GM12878 (cell line): ENCODE measurements at places on chromosomes 3 and 15. TPM values are rescaled to one million over a fixed set of nuclear protein-coding genes. Genes with fewer than 3 reads are reported as not detected.
A peak's percentile ranks its signal among the peaks of the same experiment; 100 is the strongest.

DNA sequence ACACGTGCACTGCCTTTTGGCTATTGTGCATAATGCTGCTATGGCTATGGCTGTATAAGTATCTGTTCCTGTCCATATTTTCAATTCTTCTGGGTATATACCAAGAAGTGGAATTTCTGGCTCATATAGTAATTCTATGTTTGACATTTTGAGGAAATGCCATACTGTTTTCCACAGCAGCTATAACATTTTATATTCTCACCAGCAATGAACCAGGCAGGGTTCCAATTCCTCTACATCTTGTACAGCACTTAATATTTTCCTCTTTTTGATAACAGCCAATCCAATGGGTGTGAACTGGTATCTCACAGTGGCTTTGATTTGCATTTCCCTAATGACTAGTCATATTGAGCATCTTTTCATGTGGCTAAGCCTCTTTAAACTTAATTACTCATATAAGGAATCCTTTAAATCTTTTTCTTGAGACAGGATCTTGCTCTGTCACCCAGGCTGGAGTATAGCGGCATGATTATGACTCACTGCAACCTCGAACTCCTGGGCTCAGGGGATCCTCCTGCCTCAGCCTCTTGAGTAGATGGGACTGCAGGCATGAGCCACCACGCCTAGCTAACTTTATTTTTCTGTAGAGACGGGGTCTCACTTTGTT lies 38.1 kb upstream of the IGDCC4 start:
- DNase-seq, result no peak

DNA sequence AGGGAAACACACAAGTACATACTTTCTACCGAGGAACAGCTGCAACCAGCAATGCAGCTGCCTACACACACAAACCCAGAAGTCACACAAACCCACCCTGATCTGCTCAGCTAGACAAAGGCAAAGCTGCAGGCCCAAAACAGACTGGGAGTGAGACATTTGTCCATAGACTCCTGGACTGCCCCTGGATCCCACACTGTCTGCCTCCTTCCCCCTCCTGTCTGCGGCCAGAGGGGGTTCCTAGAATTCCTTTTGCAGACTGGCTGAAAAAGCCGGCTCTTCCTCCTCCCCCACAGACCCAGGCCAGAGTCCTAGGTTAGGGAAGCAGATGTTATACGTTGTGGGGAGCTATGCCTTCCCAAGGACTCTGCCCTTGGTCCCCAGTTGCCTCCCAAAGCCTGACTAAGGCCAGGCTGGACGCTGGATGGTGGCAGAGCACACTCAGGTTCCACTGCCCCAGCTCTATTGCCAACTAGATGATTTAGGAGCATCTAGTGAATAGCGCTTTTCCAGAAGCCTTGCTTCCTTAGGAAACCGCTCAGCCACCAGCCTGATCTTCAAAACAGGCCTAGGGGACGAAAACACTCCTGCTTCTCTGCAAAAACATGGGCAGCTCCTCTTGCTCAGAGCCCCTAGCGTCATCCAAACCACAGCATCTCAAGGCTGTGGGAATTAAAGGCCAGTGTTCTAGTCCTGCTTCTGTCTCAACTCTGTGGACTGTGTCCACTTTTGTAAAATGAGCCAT lies 37.4 kb upstream of the CILP start:
- DNase-seq, result no peak

GRCh38 chr3:122873741-122874515 lies 79.1 kb downstream of the SLC49A4 start:
- no peak for DNase-seq

GRCh38 chr15:69475769-69476358 lies 23.2 kb downstream of the RPLP1 start:
- no peak for DNase-seq

DNA sequence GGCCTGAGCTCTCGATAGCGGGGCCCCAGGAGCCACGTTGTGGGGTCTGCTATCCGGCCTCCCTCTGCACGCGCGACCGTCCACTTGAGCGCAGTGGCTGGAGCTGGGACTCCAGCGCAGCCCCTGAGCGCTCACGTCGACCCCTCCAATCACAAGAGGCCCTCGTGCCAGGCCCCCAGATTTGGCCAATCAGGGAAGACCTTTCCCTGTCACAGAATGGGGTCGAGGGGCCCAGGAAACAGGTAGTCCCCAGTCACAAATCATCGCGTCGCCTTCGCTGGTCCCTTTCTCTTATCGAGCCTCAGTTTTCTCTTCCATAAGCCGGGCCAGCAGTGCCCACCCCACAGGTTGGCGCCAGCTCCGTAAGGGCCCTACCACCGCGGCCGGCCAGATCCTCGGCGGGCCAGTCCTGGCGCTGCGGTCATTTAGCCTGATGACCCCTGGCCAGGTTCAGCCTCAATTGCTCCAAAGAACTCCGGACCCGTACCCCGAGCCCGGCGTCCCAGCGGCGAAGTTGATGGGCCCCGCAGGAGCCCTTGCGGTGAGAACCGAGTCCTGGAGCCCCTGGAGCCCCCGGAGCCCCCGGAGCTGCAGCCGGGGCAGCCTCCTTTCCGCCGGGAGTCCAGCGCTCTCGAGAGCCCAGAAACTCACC lies 435 bp downstream of the ALDH1L1 start:
- no peak for DNase-seq

Gene PDZRN3
- 0.13 and 0.19 TPM in 2 replicates for total RNA-seq

DNA sequence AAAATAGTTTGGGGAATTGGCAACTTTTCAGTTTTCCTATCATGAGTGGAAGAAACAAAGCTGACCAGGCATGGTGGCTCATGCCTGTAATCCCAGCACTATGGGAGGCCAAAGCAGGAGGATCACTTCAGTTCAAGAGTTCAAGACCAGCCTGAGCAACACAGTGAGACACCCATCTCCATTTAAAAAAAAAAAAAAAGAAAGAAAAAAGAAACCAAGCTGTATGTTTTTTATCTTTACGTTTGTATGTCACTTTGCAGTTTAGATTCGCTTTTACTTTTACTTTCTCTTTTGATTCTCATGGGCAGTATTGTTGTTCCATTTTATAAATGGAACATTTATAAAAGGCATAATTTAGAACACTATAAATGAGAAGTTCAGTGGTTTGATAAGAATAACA lies 31.2 kb upstream of the TNIK start:
- no peak for DNase-seq

DNA sequence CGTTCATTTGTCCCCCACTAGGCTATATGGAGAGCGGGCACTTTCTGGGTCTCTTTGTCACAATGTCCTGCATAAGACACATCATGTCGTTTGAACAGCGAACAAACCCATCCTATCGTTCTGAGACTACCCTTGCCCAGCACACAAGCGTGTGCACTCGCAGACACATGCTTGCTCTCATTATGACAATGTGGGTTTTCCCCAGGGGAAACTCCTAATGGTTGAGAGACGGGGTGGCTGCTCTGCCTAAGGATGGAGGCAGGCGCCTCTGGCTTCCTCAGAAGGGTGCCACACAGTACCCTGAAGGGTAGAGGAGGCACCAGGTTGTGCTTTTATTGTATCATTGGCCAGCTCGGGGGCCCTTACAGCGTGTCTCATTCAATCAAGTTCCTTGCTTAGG lies 51.0 kb upstream of the MYZAP start:
- peak; percentile 61 for DNase-seq

- no peak for DNase-seq
These were observed 37.2 kb downstream of the MGLL start for GRCh38 chr3:127784865-127785710.

GRCh38 chr3:98185180-98185579 lies 18.7 kb downstream of the OR5H15 start:
- DNase-seq, result no peak

DNA sequence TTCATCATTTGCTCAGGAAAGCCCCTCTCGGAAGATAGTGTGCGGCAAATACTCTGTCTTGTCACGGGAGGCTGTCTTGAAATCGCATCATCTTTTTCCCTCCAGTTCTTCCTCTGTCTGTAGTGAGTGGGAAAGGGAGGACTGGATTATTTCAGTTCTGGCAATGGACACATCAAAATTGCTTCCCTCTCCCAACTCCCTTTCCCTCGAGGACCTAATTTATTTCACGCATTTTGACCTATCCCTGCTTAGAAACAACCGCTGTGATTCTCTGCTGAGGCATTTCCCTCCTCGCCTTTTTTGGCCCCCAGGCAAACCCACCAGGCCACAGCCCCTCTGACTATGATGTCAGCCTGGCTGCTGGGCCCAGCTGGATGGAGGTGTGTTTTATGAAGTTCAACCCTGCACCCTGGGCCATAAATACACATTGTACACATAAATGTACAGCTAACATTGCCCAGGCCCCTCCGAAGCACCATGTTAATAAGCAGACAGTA lies 138.7 kb upstream of the LRTM1 start:
- DNase-seq, result no peak

DNA sequence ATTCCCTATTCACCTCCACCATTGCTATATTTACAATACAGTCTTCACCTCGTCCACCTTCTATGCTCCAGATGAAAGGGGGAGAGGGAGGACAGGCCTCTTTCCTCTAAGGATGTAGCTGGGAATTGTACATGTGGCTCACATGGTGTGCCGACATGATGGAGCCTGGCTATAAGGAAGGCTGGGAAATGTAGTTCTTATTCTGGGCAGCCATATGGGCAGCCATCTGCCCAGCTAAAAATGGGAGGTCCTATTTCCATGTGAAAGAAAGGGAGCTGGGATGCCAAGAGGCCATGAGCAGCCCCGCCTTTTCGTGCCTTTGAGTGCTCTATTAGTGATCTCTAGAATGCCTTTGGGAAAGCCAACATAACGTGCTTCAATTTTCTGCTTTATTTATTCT lies 27.1 kb upstream of the MGLL start:
- DNase-seq, result no peak

- DNase-seq, result no peak
These were observed 82.7 kb upstream of the TCF12 start for GRCh38 chr15:56835718-56836171.

GRCh38 chr3:143831994-143832393 lies 16.3 kb downstream of the SLC9A9 start:
- no peak for DNase-seq

Gene ZNF620
- 2.9 and 3.4 TPM in 2 replicates for total RNA-seq

Gene CLDN16
- 3.2 and 3.6 TPM in 2 replicates for total RNA-seq

DNA sequence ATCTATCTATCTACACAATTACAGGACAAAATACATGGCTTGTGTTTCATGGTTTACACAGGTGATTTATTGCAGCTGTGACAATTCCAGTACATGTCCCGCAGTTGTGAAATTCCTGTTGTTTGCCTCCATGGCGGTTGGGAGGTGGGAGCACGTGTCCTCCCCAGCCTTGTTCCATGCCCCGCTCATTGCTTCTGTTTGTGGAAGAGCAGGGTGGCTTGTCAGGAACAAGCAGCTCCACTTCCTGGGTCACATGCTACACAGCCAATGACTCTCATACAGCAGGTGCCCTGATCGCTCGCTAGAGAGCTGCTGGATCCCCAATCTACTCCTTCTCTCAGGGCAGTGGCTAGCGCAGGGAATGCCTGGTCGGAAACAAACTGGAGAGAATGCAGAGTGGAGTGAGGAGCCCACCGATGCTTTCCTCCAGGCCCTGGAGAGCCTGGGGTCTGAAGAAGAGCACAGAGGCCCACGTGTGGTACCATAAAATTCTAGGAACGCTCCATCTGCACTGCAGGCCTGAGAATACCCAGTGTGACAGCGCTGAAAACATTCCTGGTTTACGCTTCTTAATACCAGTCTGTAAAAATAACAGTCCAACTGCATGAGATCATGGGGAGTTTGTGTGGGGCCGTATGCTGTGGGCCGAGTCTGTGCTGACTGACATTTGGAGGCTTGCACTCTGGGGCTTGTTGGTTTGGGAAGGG lies 270.6 kb upstream of the RGMA start:
- no peak for DNase-seq

Gene SLITRK3
- not detected in 2 replicates for total RNA-seq

- DNase-seq, result peak; percentile 32
These were observed 105.1 kb downstream of the ZMAT3 start for GRCh38 chr3:178966299-178967176.

- no peak for DNase-seq
These were observed 33.6 kb downstream of the GOLGA6L10 start for GRCh38 chr15:82315519-82316246.

DNA sequence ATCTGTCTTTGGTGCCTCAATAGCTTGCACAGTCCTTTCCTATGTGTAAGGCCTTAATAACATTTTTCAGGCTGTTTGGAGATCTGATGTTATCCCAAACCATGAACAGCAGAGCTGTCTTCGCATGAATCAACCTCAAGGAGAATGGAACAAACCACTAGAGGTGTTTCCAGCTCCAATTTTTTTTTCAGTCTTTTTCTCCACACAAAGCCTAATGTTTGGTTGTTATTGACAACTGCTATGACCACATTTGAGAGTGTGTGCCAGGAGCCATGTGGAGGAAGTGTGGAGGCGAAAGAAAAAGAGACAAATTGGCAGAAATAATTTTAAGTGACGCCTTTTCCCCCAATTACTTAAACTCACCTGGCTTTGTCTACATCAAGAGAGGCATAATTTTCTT lies 38.7 kb downstream of the RTP4 start:
- no peak for DNase-seq

Gene SERPINI2
- total RNA-seq, result 0.19 and 0.33 TPM in 2 replicates

GRCh38 chr15:42036112-42036905 lies 15.5 kb upstream of the PLA2G4E start:
- DNase-seq, result no peak

Gene POLQ
- 14.5 and 14.7 TPM in 2 replicates for total RNA-seq

Gene PLCL2
- total RNA-seq, result 27.3 and 27.8 TPM in 2 replicates

- DNase-seq, result no peak
These were observed 124.5 kb downstream of the TLE3 start for GRCh38 chr15:69973102-69973714.

Gene CCDC39
- 0.43 and 0.44 TPM in 2 replicates for total RNA-seq

- DNase-seq, result no peak
These were observed 35.9 kb downstream of the CCK start for GRCh38 chr3:42229942-42230688.

Gene ATP13A5
- total RNA-seq, result not detected in 2 replicates

Gene RPS27L
- total RNA-seq, result 144 and 145 TPM in 2 replicates

DNA sequence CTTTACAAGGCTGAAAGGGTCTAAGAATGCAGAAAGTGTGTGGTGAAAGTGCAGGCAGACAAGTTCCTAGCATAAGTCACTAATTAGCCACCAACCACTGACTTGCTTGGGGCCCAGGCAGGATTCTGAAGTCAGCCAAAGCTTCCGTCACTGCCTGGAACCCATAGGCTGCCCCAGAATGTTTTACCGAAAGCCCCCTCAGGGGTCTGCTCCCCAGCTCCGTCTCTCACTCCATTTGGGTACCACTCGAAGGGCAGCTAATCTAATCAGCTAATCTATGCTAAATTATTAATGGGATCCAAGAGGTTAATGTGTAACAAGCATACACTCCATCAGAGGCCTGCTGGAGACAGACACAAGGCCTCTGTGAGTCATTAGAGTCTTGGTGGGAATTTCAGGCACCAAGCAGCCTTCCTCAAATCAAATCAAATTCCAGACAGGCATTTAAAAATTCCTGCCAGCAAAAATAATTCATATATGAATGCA lies 13.2 kb downstream of the ADAMTS9 start:
- DNase-seq, result no peak

Gene NR2E3
- total RNA-seq, result not detected in 2 replicates
